Stimulated activated CD8-positive, alpha-beta memory T cell treated with anti-CD3 and anti-CD28 coated beads, Interleukin-7, amount 100 ng/mL, for 24 hours (primary cell): ENCODE measurements at places on chromosomes 6 and 20.

DNA sequence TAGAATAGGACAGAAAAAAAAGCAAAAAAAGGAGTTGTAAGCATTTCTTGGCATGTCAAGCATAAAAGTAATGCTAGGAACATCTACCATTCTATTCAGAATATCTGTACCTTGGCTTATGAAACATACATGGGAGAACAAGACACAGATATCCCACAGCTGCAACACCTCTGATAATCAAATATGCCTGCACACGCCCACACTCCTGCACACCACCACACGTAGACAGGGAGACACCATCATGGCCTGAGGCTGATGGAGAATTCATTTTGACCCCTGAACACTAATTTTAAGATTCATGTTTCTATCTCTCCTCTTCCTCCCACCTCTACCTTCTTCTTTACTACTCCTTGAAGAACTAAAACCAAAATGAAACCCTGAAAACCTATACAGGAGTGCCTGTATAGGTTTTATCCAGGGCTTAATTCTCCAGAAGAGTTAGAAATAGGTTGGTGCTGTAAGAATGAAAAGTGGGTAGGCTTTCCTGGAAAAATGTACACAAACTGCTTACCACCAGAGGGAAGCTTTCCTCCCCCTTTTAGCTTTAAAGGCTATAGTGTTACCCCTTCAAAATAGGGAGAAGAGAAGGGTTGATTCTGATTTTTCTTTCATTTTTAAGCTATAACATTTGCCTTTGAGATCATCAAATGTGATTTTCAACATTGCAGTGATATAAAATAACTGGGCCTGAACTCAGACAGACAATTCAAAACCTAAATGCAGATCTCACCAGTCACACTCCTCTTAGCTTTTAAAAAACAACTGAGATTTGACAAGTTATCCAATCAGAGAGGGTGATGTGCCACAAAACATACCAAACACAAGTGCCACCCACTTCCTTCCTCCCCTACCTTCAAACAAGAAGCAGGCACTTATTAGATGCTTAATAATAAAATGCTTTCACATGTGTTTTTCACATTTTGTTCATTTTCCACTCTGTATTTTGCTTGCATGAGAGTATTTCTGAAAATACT, 57.9 kb downstream of the ELOVL5 start:
- DNase-seq, result no peak

- no peak for DNase-seq
Observed at GRCh38 chr6:5208471-5208971, 52.2 kb downstream of the LYRM4 start.

- DNase-seq, result no peak
Observed at GRCh38 chr20:45098103-45098773, 2.7 kb downstream of the KCNS1 start.

GRCh38 chr6:52330470-52330869, 31.5 kb upstream of the PAQR8 start:
- DNase-seq, result no peak

DNA sequence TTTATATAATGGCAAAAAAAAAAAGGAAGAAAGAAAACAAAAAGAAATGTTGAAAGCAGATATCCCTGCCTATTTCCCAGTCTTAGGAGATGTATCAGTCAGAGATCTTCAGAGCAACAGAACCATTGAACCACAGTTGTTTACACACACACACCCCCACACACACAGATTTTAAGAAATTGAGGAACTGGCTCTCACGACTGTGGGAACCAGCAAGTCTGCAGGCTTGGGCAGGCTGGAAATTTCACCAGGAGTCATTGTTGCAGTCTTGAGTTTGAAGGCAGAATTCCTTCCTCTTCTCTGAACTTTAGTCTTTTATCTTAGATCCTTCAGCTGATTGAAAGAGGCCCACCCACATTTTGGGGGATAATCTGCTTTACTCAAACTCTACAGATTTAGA, 380.9 kb downstream of the CDKAL1 start:
- no peak for DNase-seq

DNA sequence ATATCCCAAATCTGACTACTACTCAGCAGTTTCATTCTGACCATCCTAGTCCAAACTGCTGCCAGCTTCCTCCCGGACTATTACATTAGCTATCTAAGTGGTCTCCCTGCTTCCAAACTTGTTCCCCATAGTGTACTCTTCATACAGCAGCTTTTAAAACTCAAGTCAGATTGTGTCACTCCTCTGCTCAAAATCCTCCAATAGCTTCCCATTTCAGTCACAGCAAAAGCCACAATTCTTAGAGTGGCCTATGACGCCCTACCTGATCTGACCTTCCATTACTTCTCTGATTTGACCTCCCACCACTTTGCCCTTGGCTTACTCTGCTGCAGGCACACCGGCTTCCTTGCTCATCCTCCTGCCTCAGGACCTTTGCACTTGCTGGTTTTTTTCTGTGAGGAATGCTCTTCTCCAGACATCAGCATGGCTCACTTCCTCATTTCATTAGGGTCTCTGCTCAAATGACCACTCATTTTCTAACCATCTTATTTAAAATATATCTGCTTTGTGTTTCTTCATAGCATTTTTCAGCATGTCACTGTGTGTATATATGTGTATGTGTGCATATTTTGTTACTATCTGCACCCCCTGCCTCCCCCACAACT, 111.1 kb upstream of the DTNBP1 start:
- DNase-seq, result no peak

DNA sequence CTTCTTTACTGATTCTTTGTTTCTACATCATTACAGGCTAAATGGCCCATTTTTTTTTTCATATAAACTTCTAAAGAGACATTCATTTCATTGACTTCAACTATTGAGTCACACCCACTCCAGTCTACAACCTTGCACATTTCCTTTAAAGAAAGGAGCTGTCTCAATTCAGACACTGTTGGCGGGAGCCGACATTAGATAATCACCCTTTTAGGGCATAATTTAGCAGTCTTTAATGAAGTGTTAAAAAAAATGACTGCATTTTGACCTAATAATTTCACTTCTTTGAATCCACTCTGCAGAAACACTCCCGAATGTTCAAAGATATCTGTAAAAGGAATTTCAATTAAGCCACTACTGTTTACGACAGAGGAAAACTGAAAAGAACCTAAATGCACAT, 1.5 kb downstream of the EPM2A start:
- no peak for DNase-seq

DNA sequence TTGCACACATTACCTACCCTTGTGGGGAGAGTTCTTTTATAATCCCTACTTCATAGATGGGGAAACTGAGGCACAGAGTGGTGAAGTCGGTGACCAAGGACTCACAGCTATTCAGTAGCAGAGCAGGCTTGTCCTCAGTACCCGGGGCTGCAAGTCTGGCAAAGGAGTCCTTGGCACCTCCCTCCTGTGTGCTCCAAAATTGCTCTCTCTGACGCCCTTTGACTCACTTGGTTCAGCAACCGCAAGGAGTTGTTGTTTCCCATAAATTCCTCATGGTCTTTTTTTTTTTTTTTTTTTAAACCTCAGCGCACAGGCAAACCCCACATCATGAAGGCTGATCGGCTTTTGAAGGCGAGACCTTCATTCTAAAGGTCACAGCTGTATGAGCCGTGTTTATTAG, 143.2 kb downstream of the CEBPB start:
- no peak for DNase-seq

- DNase-seq, result no peak
Observed at GRCh38 chr6:13432526-13433184, 54.7 kb downstream of the GFOD1 start.

DNA sequence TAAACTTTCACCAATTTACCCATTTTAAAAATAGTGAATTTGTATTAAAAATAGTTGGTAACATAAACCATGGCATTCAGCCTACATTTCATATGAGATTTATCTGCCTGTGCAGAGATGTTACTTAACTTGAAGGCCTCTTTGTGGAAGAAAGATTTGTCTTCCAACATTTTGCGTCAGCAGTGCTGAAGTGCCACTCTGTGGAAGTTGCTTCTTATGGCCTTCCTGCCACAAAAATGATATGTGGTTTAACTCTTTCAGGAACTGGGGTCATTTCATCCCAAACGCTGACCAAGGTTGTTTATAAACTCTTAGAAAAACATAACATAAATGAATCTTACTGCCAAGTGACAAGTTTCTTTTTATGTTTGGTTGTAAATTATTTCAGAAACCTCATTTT, 246.8 kb downstream of the ARID1B start:
- no peak for DNase-seq
